T-helper 2 cell treated with Interferon-gamma antibody and Interleukin-4, amounts not matched to agents 5 μg/mL and 100 μg/mL, for 36 hours (primary cell): ENCODE measurements at places on chromosomes 1 and 21.

DNA sequence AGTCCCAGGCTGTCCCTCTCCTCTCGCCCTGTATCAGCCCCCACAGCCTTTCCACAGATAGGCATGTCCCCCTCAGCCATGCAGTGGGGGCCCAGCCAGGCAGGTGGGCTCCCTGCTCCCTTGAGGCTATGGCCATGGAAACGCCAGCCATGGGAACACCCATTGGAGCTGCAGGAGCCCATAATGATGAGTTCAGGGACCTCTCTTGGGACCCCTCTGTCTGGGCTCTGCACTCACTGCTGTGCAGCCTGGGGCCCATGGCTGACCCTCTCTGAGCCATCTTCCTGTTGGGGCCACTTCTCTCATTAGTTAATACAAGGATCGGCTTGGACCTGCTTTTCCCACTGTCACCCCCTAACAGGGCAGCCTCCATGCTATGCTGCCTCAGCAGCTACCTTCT, 33.2 kb downstream of the WNT3A start:
- H3K4me3 ChIP-seq = no peak overlapping the region
- no peaks in the 10 kb centered on the region for H3K36me3 ChIP-seq
- H3K4me1 ChIP-seq = no peaks in the 10 kb centered on the region
- no peak overlapping the region for H3K27ac ChIP-seq
- DNase-seq = no peak

DNA sequence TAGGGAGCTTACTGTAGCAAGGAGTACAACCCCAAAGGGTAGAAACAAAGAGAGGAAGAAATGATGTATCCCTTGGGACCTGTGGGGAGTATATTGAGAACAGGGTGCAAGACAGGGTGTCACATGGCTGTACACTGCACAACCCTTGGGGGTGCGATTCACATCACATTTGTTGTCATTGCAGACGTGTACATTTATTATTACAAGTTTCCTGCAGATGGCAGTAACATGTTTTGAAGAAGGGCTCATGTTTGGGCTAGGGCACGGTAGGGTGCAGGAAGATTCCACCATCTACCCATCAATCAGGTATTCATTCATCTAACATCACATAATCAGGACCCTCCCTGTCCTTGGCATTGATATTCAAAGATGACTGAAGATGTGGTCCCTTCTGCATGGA, 62.5 kb downstream of the NDUFS5 start:
- H3K27me3 ChIP-seq = peaks cover 20% of the 10 kb centered on the region
- no peak for DNase-seq
- no peak overlapping the region for H3K27ac ChIP-seq
- peaks cover 3% of the 10 kb centered on the region for H3K4me1 ChIP-seq
- H3K4me3 ChIP-seq = no peak overlapping the region

DNA sequence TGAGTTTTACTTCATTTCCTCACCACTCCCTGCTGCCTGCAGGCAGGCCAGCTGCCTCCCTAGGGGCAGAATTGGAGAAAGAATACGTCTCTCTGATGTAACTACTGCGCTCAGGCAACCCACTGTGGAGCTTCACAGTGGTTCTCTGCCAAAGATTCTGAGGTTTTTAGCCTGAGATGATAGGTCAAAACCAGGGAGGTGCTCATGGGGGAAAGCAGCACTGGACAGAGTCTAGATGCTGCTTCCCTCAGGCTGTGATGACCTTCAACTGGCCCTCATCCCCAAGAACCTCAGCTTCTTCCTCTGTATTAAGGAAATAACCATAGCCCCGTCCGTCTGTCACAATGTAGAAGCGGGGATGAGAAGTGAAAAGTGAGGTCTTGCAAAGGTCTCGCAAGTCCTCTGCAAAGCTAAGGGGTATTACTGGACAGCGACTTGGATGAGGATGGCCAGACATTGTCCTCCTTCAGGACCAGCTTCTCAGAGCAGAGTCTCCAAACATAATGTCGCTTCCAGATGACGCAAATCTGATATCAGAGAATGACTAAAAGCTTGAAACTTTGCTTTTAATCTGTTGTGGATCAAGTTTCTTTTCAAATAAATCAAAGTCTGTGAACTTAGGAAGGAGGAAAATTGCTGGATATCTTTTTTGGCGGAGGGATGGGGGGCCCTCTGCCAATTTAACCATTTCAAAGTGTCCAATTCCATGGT, 65.9 kb upstream of the ATP5PO start:
- no peak overlapping the region for H3K27ac ChIP-seq
- peaks cover 47% of the 10 kb centered on the region for H3K4me1 ChIP-seq
- no peaks in the 10 kb centered on the region for H3K27me3 ChIP-seq
- peaks cover 8% of the 10 kb centered on the region for H3K36me3 ChIP-seq

- H3K27ac ChIP-seq = no peak overlapping the region
- peaks cover 4% of the 10 kb centered on the region for H3K4me1 ChIP-seq
- no peaks in the 10 kb centered on the region for H3K27me3 ChIP-seq
- no peak overlapping the region for H3K4me3 ChIP-seq
- DNase-seq = no peak
These were observed 63.3 kb upstream of the ARTN start for GRCh38 chr1:43870306-43870705.

- no peak overlapping the region for H3K4me3 ChIP-seq
- DNase-seq = no peak
- H3K27ac ChIP-seq = no peak overlapping the region
- peaks cover 10% of the 10 kb centered on the region for H3K4me1 ChIP-seq
- no peaks in the 10 kb centered on the region for H3K27me3 ChIP-seq
- peaks cover 2% of the 10 kb centered on the region for H3K36me3 ChIP-seq
These were observed 77.7 kb upstream of the CACNA1E start for GRCh38 chr1:181405584-181405983.

DNA sequence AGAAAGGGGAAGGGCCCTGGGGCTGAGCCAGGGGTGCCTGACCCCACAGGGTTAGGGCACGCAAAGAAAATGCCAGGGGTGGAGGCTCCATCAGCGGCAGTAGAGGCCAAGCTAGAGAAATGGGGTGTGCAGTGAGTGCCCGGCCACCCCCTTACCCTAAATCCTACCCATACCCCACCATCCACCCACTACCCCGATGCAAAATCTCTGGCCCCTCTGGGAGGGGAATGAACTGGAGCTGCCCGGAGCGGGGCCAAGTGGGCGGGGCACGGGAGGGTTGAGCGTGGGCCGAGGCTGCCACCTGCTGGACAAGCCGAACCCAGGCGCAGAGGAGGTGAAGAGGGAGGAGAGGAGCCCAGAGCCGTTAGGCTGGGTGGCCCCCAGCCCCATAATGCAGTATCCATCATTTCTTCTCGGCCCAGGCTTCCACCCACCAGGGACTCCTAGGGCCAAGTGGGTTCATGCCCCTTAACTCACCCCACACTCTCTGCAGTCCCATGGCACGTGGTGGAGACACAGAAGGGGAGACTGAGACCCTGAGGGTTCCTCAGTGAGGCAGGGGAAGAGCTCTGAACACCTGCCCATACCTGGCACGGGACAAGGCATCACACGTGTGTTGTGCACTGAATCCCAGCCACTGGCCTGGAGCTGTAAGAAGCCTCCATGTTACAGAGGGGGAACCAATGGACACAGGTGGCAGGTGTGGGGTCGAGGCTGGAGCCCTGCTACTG, 1.4 kb upstream of the C1QC start:
- H3K36me3 ChIP-seq = no peaks in the 10 kb centered on the region
- H3K4me3 ChIP-seq = no peak overlapping the region
- no peaks in the 10 kb centered on the region for H3K27me3 ChIP-seq
- peak; percentile 52 for DNase-seq

- H3K4me1 ChIP-seq = peaks cover 31% of the 10 kb centered on the region
- H3K4me3 ChIP-seq = no peak overlapping the region
- peaks cover 86% of the 10 kb centered on the region for H3K27me3 ChIP-seq
- H3K27ac ChIP-seq = no peak overlapping the region
- no peak for DNase-seq
These were observed 2.2 kb downstream of the TACSTD2 start for GRCh38 chr1:58574816-58575215.

GRCh38 chr21:31558189-31558961, 101.1 kb upstream of the SOD1 start:
- peaks cover 39% of the 10 kb centered on the region for H3K4me1 ChIP-seq
- peaks cover 1% of the 10 kb centered on the region for H3K36me3 ChIP-seq
- peak overlapping the region; percentile 84 for H3K4me3 ChIP-seq
- peaks cover 54% of the 10 kb centered on the region for H3K27me3 ChIP-seq
- DNase-seq = no peak

DNA sequence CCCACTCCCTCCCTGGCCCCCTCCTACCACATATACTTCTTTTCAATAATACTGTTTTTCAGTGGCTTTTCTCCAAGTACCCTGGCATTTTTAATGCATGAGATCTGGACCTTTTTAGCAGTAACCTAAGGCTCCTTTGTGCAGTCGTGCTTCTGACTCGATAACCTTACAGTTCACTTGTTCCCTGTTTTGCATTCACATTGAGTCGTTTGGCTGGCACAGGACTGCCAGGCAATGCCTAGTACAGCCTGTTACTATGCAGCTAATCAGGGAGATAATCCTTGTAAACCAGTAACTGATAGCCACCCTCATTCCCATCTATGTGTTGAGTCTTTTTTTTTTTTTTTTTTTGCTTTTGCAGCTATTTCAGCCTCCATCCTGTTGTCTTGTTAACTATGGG, 3.7 kb downstream of the ATP1B1 start:
- no peak overlapping the region for H3K27ac ChIP-seq
- peaks cover 37% of the 10 kb centered on the region for H3K4me1 ChIP-seq
- peak overlapping the region; percentile 37 for H3K4me3 ChIP-seq
- peaks cover 14% of the 10 kb centered on the region for H3K27me3 ChIP-seq
- H3K36me3 ChIP-seq = peaks cover 14% of the 10 kb centered on the region

DNA sequence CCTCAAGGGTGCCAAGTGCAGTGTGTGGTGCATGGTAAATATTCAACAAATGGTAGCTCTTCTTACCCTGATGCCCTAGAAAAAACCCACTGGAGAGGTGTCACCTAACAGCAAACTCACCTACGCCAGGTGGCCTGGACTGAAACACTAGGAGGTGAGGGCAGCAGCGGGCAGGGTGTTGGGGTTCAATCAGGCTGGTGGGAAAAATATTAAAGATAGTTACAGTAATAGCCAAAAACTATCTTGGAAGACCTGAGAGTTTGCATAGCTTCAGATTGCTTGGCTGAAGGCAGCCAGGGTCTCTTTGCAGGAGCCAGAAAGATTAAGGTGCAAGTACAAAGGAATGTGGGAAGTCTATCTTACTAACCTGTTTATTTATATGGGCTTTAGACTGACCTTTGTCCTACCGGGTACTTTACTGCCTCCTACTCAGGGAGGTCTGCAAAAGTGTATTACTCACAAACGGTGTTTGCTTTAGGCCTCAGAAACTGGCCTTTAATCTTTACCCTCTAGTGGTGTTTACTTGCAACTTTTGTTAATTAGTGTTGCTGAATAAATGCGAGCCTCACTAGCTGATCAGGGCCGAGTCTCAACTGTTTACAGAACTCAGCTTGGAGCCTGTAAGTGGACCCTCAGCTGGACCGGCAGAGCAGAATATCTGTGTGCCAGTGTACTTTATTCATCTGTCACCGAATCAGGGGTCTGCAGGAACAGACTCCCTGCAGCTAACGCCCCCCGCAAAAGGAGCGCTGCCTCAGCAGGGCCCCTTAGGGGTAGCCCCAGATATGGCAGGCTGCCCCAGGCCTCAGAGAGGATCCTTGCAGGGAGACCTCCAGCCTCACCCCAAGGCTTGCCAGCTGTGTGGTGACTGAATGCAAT, 63.9 kb downstream of the SYF2 start:
- H3K27me3 ChIP-seq = peaks cover 10% of the 10 kb centered on the region
- no peaks in the 10 kb centered on the region for H3K4me1 ChIP-seq
- DNase-seq = no peak
- no peaks in the 10 kb centered on the region for H3K36me3 ChIP-seq

DNA sequence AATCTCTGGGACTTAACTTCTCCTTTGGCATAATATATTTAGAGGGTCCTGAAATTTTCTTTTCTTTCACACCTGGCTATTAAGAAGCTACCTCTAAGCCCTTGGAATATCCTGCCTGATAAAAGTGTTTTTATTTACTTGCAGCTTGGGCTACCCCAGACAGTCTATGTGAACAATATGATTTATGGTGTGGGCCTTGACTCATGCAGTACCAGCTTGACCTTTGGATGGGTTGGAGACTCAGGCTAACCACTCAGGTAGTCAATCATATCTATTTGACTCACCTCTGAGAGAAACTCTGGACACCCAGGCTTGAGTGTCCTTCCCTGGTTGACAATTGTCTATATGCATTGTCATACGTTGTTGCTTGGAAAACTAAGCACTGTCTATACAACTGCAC, 13.4 kb upstream of the PGBD2 start:
- no peak overlapping the region for H3K4me3 ChIP-seq
- H3K36me3 ChIP-seq = no peaks in the 10 kb centered on the region

GRCh38 chr21:42837421-42838211, 41.7 kb downstream of the WDR4 start:
- H3K27ac ChIP-seq = no peak overlapping the region
- DNase-seq = no peak
- no peak overlapping the region for H3K4me3 ChIP-seq
